Activated T-cell treated with anti-CD3 and anti-CD28 coated beads, Interleukin-2, amount 50 U/mL, for 72 hours (primary cell): ENCODE measurements at places on chromosomes 16 and 17. TPM values are rescaled to one million over a fixed set of nuclear protein-coding genes. Genes with fewer than 3 reads are reported as not detected.
A peak's percentile ranks its signal among the peaks of the same experiment; 100 is the strongest.

DNA sequence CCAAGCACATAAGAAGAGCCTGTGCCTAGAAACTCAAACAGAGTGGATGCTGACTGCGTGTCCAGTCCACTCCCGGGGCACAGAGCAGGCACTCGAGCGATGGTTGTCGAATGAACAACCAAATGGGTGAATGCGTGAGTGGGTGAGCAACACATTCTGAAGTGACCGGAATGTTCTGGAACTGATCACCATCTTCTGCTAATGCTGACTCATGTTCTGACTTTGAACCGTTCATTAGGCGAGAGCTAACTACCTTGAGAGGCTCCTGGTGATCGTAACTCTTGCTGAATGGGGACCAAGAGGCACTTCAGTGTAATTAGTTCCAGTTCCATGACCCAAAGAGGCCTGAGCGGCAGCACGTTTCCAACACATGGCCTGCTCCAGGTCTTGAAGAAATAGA lies 37.9 kb downstream of the IRF8 start:
- peak; percentile 29 for DNase-seq

CWC25 gene
- 29.7 TPM for total RNA-seq

SLC16A11 gene
- 2.0 TPM for total RNA-seq

HOXB8 gene
- not detected for total RNA-seq

TVP23A gene
- 0.60 TPM for total RNA-seq

GRCh38 chr17:40310882-40311391 lies 2.0 kb downstream of the RARA start:
- DNase-seq: no peak

GRCh38 chr17:56913353-56913866 lies 439 bp downstream of the TRIM25 start:
- DNase-seq: no peak

DNA sequence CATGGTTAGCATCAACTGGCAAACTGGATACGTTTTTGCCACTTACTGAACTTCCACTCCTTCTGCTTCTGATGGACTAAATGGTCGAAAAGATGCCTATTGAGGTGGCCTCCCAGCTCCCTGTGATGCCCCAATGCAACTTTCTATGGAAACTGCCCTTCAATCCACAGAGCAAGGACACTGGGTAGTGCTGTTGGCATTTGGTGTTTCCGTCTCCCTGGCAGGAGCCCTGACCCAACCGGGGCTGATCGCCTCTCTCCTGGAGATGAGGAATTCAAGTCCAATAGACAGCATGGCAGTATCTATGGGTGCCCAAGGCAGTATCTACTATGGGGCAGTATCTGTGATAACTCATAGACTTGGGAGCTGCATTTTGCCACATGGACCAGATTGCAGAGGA lies 116.3 kb upstream of the IRX3 start:
- no peak for DNase-seq

DNA sequence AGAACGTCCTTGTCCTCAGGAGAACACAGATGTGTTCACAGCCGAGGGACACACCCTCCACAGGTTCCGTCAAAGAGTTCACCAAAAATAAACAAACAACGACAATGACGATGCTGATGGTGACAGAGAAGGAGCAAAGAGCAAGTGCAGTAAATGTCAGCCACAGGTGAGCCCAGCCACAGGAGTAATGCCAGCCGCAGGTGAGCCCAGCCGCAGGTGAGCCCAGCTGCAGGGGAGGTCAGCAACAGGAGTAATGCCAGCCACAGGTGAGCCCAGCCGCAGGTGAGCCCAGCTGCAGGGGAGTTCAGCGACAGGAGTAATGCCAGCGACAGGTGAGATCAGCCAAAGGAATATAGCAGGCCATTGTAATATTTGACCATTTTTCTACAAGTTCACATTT lies 315.2 kb downstream of the FOXL1 start:
- no peak for DNase-seq

RRAD gene
- total RNA-seq: 3.1 TPM

IL34 gene
- total RNA-seq: 0.35 TPM

GRCh38 chr17:62746941-62747340 lies 61.2 kb downstream of the MARCHF10 start:
- no peak for DNase-seq

DNA sequence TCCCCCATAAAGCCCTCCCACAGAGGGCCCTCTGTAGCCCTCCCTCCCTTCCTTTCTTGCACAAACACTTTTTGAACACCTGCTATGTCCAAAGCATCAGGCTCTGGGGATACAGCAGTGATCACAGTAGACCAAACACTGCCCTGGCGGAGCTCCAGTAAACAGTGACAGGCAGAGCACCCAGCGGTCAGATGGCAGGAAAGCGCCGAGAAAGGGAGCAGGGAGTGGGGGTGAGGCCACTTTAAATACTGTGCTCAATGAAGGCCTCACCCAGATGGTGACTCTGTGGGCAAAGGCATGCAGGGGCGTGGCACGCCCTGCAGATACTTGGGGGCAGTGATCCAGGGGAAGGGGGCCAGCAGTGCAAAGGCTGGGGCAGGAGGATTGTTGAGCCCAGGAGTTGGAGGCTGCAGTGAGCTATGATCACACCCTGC lies 7.6 kb downstream of the PRR29 start:
- DNase-seq: no peak

DNA sequence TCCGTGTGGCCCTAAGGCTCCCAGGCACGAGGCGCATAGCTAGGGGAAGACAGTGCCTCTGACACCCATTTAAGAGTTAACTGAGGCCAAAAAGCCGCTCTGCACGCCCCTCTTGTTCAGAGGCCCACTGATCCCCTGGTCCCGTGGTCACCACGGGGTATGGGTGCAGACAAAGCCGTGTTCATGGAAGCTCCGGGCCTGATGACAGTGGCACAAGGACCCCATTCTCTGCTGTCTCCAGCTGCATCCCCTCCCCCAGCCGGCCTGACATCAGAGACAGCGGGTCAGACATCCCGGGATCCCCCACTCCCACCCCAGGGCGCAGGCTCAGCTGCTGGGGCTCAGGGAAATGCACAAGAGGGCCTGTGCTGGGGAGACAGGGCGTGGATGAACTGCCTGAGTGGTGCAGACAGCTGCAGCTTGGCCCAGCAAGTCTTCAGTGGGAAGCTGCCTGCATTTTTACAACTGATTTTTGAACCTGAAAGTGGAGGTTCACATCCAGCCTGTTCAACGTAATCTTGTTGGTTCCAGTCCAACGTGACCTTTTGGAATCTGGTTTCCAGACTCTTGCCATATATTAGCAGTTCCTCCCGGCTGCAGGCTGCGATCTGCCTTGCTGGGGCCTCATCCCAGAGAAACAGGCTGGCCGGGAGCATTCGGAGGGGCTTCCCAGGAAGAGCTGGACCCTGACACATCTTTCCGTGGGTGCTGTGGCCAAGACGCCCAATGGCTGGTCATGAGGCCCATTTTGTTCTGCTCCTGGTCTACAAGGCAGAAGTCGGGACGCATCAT lies 9.7 kb upstream of the BAHCC1 start:
- DNase-seq: no peak

- peak; percentile 50 for DNase-seq
Observed at GRCh38 chr17:488993-489757, 136.6 kb upstream of the RPH3AL start.

DNA sequence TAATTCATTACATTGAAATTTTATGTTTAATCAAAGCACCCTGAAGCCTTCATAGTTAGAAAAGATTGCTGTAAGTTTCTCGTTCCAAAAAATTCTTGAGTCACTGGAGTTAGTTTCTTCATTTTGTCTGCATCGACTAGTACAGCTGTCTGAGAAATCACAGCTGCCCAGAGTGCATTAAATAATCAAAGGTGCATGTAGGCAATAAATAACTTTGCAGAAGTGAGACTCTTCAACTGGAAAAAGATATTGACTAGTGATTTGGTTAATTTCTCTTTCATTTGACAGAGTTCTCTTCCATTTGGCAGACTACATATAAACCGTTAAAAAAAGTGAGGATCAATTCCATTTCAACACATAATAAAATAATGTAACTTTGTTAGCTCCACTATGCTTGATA lies 234.0 kb downstream of the CNTNAP4 start:
- no peak for DNase-seq

GRCh38 chr17:67238991-67239390 lies 6.0 kb downstream of the HELZ start:
- no peak for DNase-seq

ATP1B2 gene
- total RNA-seq: not detected

ZNF385C gene
- 1.6 TPM for total RNA-seq

GRCh38 chr16:54447576-54448440 lies 161.2 kb upstream of the IRX3 start:
- no peak for DNase-seq

HEATR3 gene
- 19.6 TPM for total RNA-seq

- no peak for DNase-seq
Observed at GRCh38 chr16:10154389-10154788, 27.8 kb downstream of the GRIN2A start.

DNA sequence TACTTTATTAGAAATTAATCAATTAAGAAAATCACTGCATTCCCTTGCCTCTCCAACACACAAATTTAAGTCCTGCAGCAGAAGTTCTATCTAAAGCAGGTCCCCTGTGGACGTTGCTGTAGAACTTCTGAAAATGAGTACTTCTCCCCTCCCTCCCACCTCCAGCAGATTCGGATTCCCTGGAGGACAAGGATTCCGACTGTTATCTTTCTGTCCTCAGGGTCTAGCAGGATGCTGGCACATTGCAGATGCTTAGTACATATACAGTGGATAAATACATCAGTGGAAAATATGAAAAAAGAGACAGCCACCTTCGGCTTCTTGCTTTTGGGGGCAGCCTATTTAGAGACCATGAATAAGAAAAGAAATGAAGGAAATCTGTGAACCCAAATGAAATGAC lies 32.1 kb downstream of the NTN1 start:
- DNase-seq: no peak

GRCh38 chr17:62618647-62619416 lies 8.6 kb upstream of the MRC2 start:
- DNase-seq: no peak
